NCI-H2081 treated with DMSO at 0.1 percent for 48 hours (cell line): ENCODE measurements at places on chromosomes 11 and 22.

- DNase-seq: no peak
Observed at GRCh38 chr11:109165035-109165434, 257.0 kb upstream of the C11orf87 start.

DNA sequence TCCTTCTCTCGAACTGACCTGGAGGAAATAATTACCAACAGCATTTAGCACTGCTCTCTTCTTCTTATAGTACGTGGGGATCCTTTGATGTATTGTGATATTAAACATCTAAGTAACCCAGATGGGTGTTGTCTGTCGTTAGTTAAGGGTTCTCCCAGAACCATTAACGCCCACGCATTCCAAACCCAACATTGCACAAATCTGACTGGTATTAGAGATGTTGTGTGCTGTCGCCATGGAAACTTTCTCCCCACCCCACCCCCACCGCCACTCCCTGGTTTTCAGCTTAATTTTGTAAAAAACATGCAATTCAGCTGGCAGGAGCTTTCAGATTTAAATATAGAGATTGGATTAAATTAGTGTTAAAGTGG lies 1495.2 kb downstream of the TBC1D22A start:
- no peak for DNase-seq

- no peak for DNase-seq
Observed at GRCh38 chr11:3955299-3955665, 99.8 kb downstream of the STIM1 start.

GRCh38 chr22:37739035-37739434 lies 42.2 kb downstream of the TRIOBP start:
- DNase-seq: no peak

DNA sequence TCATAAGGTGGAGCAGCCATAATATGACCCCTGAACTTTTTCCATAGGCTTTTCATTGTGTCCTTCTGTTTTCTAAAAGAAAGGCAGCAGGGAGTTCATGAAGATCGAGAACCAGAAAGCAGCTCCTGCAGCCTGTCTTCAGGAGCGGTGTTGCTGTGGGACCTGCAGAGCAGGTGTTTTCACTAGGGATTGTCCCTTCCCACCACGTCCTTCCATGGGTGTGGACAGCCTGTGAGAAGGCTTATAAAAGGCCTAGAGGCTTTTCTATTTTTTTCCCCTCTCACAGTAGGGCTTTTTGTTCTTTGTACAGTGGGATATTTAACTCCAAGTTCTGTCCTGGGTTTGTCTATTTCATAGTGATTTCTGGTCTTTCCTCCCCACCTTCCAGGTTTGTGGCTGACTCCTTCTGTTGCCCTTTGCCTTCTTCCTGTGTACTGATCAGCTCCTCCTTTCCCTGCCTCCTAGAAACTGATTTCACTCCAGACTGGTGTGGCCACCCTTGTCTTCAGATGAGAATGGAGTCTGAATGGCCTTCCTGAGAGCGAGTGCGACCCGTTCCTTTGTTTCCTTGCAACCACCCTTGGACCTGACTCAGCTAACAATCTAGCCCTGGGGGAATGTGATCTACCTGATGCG lies 10.1 kb downstream of the MRPL16 start:
- DNase-seq: no peak

- no peak for DNase-seq
Observed at GRCh38 chr11:3783611-3784010, 13.7 kb downstream of the NUP98 start.

DNA sequence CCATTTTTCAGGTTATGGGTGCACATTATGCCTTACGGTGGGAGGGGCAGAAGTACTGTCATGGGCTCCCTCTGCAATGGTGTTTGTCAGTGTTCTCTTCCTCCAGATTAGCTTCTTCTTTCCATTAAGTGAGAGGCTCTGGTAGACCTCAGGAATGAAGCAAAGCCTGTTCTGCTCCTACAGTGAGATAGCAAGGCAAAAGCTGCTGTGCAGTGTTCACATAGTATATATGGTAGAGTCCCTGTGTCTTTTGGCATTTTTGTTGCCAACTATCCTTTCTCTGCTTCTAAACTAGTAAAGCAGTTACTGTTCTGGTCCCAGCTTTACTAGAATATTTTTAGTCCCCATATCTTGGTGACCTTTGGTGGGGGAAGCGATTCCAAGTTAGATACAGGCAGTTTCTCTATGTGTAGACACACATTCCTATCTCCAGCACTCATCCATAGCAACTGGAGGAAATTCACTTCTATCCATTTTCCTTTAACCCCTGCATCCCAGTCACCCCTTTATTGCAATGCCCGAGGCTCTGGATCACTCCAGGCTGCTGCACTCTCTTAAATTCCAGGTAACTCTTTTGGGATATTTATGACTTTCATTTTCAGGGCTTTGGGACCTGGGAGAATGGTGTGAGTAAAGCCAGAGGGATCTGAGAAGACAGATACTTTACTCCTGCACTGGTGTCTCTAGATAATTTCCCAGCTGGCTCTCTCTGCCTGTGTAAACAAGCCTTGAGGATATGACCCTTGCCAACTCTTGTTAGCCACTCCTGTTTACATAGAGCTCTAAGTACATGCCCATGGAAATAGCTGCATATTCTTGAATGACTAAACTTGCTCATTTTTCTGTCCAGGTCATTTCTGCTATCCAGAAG lies 3.9 kb upstream of the TRIM34 start:
- DNase-seq: no peak

DNA sequence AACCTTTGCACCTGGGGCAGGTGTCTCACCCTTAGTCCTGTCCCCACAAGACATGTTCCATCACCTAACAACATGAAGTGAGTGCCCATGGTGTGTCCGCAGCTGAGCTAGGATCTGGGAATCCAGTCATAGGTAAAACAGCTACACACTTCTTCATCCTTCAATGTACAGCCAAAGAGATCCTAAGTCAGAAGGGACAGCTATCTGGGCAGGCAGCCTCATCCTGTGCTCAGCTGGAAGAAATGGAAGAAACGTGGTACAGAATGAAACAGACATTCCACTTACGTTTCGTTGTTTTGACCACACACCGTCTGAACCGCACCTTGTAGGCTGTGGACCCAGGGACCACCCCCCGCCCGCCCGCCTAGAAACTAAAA lies 30.8 kb downstream of the PDGFB start:
- no peak for DNase-seq

- DNase-seq: no peak
Observed at GRCh38 chr11:95229993-95230809, 801 bp downstream of the SESN3 start.
